ENCODE measurements at places on chromosomes 11 and 22. TPM values are rescaled to one million over a fixed set of nuclear protein-coding genes. Genes with fewer than 3 reads are reported as not detected.

Gene SUN2
- 94.2 TPM for total RNA-seq

Gene HMOX1
- 13.0 TPM for total RNA-seq

- DNase-seq: no peak
Observed at GRCh38 chr11:95505927-95506426, 275.0 kb upstream of the SESN3 start.

- no peak for DNase-seq
Observed at GRCh38 chr11:64627371-64627770, 36.4 kb downstream of the SLC22A12 start.

Gene LRRC4C
- total RNA-seq: 0.38 TPM
